ENCODE measurements at places on chromosomes 7 and 10.

- no peak for ATAC-seq
Measured at GRCh38 chr7:51366930-51367613, 50.5 kb upstream of the COBL start.

DNA sequence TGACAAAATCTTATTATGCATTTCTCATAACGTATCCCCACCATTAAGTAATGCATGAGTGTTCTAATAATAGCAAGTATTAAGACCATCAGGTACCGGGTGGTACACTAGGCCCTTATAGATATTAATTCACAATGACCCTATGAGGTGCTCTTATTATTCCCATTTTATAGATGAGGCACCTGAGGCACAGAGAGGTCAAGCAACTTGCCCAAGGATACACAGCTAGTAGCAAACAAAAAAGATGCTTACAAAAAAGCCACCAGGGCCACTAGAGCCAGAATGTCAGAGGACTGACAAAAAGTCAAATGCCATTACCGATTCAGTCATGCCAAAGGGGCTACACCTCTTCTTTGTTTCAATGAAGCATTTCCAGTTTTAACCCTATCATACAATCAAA, 5.9 kb downstream of the RSU1 start:
- no peak for ATAC-seq

GRCh38 chr10:44069573-44069972, 315.3 kb downstream of the CXCL12 start:
- ATAC-seq: no peak

DNA sequence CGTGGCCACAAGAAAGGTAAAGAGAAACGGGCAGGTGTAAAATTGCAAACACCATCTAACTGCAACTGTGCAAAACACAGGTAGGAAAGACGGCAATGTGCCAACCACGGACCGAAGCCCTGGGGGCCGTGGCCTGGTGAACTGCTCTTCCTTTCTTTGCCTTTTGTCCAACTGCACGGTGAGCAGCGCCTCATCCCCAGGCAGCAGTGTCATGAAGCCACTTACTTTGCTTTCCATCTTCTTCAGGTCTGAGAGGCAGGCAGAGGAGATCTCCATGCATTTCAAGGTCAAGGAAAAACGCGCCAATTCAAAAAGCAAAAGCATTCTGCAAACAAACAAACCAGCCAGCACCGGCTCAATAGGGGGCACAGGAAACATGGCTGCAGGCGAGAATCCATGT, 12.9 kb downstream of the CFAP46 start:
- ATAC-seq: no peak

DNA sequence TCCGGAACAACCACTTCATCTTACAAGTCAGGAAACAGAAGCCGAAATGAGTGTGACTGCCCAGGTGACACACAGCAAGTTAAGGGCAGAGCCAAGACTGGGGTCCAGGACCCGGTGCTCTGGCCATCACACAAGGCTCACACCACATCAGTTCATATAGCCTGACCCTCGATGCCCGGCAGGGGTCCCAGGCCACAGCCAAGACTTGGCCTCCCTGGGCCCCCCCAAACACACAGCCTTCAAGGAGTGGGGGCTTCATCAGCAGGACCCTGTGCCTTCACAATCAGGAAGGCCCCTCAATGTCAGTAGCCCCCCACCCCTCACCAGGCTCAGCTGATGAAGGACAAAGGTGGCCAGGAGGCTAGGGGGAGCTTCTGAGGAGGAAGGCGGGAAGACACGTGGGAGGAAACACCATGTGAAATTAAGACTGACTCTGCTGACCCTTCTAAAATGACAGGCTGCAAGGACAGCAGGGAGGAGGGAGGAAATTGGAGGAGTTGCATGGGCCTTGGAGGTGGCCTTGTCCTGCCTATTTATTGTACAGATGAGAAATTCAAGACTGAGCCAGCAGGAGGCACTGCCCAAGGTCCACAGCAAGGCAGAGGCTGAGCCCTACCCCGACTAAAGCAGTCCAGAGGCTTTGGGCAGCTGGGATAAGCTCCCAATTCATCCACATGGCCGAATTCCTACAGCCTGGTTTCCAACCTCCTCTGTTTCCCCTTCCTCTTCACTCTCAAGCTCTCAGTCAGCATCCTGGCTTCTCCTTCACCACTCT, 216.1 kb upstream of the ZMIZ1 start:
- ATAC-seq: no peak

DNA sequence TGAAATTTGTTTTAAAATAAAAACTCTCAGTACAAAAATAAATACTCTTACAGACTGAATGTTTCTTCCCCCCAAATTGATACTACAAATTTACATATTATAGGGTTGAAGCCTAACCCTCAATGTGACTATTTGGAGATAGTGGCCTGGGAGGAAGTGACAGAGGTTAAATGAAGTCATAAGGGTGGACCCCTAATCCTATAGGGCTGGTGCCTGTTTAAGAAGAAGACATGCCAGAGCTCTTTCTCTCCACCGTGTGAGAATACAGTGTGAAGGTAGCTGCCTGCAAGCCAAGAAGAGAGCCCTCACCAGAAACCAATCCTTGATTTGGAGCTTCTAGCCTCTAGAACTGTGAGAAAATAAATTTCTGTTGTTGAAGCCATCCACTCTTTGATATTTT, 67.6 kb downstream of the MCU start:
- no peak for ATAC-seq

DNA sequence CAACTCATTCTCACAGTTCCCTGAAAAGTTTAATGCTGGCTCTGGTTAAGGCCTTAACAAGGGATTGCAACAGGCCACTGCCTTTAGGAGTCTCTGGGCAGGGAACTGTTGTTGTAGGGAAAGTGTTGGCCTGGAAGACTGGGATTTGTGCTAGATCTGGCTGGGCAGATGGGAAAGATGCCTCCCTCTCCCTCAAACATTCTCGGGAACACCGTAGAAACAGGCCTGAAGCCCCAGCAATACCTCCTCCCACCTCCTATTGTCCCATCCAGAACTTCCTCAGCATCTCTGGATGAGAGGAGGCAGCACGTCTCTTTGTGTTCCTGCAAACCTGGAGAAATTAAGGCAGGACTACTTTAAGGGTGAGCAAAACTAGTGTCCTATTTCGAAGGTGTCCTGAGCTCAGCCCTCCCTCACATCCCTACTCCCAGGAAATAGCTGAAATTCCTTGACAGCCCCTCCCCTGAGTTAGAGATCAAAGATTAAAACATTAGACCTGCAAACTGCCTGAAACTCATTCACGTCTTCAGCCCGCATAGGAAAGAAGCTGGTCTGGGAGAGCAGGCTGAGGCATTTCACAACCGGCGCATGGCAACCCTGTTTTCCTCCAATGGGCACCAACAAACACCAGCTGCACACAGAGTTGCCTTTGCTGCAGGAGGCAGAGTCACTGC, 10.9 kb upstream of the MAP3K8 start:
- no peak for ATAC-seq

DNA sequence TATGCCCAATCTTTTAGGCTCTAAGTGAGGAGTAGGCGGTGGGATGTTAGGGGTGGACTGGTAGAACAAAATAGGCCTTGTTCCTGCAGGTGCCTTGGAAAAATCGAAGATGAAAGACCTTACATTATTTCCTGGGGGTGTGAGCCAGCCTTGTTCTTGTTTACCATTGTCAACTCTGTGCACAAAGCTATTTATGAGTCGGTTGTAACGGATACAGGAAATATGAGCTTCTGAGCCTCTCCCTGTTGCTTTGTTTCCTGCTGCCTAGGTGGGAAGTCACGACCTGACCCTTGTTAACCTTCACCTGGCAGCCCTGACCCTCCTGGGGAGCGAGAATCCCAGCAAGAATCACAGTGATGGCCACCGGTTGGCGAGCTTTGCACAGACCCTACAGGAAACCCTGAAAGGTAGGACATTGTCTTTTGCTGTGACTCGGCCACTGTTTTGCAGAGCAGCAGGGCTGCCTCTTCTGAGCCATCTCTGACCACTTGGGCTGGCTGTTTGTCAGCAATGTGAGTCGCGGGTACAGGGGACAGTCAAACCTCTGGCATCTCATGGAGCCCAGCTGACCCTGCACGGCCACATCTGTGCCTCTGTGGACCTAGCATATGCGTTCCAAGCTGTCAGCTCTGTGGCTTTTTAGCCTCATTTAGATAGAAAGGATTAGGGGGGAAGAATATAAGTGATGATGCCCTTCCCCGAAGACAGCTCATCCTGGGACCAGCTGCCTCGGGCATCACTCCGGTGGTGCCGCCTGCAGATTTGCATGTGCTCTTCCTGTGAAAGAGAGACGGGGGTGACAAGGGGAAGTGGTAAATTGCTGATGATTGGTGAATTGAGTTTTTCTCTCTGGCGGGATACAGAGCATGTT, 102.1 kb upstream of the ANLN start:
- peak; percentile 49 for ATAC-seq

DNA sequence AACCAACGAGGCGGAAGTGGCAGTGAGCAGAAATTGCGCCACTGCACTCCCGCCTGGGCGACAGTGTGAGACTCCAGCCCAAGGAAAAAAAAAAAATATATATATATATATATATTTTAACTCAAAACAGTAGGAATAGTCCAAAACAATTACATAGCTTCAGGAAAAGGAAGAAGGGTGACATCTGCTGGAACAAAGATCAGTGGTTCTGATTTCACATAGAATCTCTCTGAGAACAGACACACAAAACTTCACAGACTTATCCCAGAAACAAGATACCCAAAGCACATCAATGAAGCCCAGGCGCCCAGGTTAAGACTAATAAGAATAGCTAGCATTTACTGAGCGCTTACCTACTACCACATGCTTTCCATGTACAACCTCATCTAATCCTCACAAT, 45.0 kb downstream of the DNMBP start:
- ATAC-seq: no peak

- no peak for ATAC-seq
Measured at GRCh38 chr7:26912933-26913536, 48.6 kb upstream of the SKAP2 start.

DNA sequence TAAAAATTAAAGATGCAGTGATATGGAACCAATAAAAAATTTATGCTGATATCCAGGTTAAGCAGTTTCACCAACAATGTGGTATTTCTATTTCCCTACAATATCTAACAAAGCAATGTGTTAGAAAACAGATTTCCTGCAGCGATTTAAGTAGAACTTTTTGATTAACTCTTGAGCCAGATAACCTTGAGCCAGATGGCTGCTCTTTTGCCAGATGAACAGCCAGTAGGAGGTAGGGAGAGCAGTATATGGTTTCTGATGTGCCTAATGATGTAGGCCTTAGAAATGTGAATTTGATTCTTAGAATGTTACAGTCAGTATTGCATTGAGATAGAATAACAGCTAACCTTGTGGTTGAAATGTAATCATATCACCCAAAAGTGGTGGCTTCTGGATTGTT, 31.1 kb downstream of the STAMBPL1 start:
- ATAC-seq: peak; percentile 30

GRCh38 chr7:102832674-102833073, 80.1 kb upstream of the LRRC17 start:
- no peak for ATAC-seq

- ATAC-seq: no peak
Measured at GRCh38 chr7:73701357-73701995, 18.0 kb downstream of the STX1A start.

DNA sequence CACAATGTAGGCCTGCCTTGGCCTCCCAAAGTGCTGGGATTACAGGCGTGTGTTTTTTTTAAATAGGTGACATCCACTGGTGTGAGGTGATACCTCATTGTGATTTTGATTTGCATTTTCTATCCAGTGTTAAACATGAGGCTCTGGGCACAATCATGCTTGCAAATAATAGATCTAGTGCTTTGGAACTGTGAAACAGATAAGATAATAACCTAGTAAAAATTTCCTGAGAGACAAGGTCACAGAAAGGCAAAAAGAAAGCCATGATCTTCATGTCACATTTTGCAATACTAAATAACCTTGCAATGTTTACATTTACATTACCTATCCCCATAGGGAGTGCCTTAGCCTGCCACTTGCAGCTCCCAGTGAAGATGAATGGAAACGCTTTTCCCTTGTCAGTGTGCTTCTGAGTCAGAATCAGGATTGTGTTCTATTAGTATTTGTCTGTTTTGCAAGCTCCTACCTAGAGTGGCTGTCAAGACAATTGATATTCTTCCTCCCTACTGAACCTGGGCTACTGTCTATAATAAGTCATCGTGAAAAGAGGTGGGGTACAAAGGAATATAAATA, 256.5 kb downstream of the PHTF2 start:
- no peak for ATAC-seq

GRCh38 chr10:71582019-71582418, 137.6 kb downstream of the C10orf105 start:
- ATAC-seq: no peak

DNA sequence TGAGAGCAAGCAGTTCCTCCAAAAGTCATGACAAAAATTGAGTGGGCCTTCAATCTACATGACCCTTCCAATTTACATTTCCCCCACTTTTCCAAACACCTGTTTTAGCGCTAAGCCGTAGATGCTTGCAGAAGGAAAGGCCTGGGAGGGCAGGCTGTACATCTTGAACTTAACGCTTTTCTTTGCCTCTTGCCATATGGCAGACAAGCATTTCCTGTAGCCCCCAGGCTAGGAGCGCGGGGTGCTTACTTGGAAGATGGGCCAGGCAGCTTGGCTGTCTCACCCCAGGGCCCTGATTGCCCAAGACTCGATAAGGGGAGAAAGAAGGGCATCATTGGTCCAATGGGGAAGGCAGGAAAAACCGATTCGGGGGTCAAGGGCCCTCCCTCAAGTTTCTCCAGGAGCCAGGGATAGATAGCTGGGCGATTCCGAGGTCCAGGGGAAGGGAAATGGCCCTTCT, 1.8 kb downstream of the HOXA10 start:
- ATAC-seq: no peak

DNA sequence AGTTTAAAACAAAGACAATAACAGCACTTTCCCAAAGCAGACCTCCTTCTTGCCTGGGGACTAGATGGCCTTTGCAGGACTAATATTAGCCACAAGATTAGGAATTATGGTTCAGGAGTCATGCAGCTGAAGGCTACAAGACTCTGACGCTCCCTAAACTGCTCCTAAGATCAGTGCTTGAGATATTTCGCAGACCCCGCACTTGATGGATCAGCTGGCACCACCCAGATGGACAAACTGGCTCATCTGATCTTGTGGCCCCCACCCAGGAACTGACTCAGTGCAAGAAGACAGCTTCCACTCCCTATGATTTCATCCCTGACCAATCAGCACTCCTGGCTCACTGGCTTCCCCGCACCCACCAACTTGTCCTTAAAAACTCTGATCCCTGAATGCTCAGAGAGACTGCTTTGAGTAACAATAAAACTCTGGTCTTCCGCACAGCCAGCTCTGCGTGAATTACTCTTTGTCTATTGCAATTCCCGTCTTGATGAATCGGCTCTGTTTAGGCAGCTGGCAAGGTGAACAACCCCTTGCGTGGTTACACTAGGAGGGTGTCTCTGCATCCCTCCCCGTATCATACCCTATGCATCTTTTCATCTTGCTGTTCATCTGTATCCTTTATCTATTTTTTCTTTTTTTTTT, 26.9 kb upstream of the NRBF2 start:
- ATAC-seq: no peak

- ATAC-seq: no peak
Measured at GRCh38 chr7:53518319-53518718, 482.9 kb downstream of the POM121L12 start.

DNA sequence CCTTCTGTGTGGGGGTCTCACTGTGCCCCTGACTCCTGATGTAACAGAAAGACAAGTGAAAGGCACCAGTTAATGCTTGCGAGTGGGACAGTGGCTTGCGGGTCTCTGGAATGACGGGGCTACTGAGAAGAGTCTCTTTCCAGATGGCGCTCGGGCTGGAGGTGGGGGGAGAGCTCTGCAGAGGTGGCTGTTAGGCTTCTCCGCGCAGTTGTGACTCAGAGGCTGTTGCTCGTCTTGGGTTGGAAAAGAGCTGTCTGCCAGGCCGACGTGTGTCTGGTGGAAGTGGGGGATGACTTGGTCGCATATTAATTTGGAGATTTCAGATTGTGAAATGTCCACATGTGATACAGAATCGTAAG, 27.9 kb upstream of the SH2B2 start:
- no peak for ATAC-seq

Measured in activated CD4-positive, CD25-positive, alpha-beta regulatory T cell treated with anti-CD3 and anti-CD28 coated beads, Interleukin-2, amount 50 U/mL, for 24 hours (primary cell).